ENCODE measurements at places on chromosomes 6 and 20.

DNA sequence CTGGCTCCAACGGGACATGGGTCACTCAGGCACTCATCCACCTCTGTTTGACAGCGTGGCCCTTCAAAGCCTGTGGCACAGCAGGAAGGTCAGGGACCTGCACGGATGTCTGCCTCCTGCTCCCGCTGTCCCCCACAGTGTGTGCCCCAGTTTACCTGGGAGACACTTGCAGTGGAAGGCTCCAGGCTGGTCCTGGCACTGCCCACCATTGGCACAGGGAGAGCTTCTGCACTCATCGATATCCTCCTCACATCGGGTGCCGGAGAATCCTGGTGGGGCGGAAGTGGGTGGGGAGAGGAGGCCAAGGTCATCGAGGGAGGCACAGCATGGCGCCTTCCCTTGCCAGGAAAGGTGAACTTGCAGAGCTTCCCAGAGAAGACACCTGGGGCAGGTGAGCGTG is 6.9 kb downstream of the NOTCH4 start:
- DNase-seq = no peak

DNA sequence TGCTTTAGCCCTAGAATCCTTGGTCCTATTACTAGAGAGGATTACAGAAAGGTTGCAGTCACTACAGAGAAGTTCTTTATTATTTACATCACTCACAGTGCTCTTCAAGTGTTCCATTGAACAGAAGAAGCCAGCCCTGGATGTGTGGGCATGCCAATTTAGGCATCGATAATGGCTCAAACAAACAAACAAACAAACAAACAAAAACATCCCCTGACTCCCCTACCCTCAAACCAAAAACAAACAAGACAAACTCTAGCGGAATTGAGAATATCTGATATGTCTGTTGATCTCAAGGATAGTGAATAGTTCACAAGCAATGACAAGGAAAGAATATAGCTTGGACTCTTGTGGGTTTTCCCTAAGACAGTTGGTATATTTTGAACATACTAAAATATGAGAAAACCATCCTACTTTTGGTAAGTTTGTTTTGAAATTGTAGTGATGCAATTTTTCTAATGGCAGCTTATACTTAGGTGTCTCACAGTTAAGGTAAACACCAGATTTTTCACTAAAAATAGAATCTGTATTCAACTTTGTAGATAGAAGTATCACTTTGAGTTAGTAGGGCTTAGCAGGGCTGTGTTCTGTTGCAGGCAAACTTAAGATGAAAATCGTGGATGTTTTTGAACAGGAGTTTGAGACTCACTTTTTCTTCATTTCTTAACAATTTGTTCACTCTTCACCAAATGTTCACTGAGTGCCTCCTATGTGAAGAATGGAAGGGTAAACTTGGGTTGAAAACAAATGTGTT is 92.8 kb upstream of the FAM184A start:
- no peak for DNase-seq

GRCh38 chr6:134147034-134147533 is 94.7 kb upstream of the SLC2A12 start:
- DNase-seq = no peak

GRCh38 chr6:161359618-161359945 is 85.7 kb upstream of the AGPAT4 start:
- DNase-seq = no peak

DNA sequence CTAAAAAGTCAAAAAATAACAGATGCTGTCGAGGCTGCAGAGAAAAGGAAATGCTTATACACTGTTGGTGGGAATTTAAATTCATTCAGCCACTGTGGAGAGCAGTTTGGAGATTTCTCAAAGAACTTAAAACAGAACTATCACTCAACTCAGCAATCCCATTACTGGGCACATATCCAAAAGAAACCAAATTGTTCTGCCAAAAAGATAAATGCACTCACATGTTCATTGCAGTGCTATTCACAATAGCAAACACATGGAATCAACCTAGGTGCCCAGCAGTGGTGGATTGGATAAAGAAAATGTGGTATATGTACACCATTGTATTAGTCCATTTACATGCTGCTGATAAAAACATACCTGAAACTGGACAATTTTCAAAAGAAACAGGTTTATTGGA is 116.0 kb upstream of the VGLL2 start:
- no peak for DNase-seq

DNA sequence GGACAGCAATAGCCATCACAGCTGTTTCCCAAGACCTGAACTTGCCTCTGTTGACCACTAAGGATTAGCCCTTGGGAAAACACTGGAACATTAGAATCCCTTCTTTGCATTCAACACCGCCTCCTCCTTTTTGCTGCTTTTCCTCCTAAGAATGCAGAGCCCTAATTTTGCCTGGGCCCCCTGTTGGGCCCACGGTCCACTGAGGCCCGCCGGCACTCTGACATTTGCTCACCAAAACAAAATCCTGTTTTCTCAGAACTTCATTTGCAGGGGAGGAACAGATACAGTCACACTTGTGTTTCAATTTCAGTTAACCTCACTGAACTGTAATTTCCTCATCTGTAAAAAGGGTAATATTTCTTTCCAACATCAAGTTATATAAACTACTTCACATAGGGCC is 116.0 kb upstream of the JARID2 start:
- DNase-seq = no peak

DNA sequence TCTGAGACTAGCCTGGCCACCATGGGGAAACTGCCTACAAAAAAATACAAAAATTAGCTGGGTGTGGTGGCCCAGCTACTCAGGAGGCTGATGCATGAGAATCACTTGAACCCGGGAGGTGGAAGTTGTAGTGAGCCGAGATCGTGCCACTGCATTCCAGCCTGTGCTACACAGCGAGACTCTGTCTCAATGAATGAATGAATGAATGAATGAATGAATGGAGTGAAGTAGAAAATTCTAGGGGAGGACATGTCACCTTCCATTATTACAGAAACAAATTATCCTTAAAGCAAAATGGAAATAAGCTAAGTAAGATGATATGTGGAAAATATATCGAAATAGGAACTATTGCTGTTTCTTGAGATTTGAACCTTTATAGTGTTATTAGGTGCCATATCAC is 2.9 kb upstream of the PNISR start:
- no peak for DNase-seq

DNA sequence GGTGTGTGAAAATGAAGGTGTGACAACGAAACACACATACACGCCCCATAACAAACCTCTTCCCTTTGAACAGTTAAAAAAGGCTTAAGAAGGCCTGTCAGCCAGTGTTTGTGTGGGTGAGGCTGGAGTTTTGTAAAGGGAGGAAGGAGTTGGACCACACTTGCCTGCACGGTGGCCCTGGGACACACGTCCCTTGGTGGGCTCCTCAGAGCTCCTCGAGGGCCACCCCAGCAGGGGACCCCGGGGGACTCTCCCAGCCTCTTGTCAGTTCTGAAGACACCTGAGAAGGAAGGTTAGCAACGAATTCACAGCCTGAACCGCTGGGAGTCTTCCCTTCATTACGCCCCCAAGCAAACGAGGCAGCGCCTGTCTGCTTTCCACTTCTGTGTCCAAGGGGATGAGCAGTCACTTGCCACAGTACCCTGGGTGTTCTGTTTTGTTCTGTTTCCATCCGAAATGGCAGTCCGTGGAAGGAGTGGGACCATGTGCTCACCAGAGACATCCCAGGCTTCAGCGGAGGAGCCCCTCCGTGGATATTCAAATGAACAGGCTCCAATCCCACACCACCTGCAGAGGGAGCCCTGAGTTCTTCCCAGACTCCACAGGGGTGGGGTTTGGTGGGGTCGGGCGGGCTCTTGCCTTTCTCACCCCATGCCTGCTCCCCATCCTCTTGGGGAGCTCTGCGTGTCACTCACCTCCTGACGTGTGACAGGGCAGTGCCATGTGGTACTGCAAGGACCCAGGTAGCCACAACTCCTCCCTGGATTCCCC is 68.6 kb downstream of the NRN1 start:
- no peak for DNase-seq

- DNase-seq = no peak
Measured at GRCh38 chr6:17865798-17866725, 121.4 kb downstream of the KIF13A start.

DNA sequence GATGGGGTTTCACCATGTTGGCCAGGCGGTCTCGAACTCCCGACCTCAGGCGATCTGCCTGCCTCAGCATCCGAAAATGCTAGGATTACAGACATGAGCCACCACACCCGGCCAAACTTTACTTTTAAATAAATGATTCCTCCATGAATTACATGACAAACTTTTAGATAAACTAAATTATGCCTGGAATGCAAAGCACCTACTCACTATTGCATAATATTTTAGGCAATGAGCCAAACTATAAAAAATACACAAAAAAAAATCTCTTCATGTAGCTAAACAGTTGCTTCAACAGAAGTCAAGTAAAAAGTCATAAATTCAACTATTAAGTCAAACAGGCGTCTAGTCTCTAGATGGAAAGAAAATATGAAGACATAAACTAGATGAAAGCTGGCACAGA is 56.5 kb downstream of the PTPRK start:
- DNase-seq = no peak

GRCh38 chr6:31723245-31723979 is at the start of gene MPIG6B:
Gene MPIG6B, plus strand, starts transcription at chr6:31723373. Its CDS starts 11 bp downstream, at chr6:31723384.
- no peak for DNase-seq

- DNase-seq = no peak
Measured at GRCh38 chr6:16713597-16713996, 47.7 kb downstream of the ATXN1 start.

DNA sequence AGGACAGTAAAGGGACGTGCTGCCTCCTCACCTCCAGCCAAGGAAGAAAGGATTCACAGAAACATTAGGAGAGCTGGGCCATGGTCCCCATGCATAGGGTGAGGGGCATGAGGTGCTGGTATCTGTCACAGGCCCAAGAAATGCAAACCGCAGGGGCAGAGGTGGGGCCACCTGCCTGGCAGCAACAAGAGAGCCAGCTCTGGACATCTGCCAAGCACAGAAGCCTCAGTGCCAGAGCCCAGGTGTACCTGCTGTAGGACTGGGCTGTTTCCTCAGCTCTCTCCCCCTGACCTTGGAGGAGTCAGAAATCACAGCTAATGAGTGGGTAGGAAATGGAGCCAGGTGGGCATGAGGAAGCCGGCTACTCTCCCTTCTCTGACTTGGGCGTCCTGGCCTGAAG is 45.3 kb downstream of the SLC2A12 start:
- no peak for DNase-seq

- no peak for DNase-seq
Measured at GRCh38 chr20:43323592-43323991, 133.9 kb upstream of the PTPRT start.

GRCh38 chr6:74871757-74872156 is 334.1 kb downstream of the COL12A1 start:
- DNase-seq = no peak

DNA sequence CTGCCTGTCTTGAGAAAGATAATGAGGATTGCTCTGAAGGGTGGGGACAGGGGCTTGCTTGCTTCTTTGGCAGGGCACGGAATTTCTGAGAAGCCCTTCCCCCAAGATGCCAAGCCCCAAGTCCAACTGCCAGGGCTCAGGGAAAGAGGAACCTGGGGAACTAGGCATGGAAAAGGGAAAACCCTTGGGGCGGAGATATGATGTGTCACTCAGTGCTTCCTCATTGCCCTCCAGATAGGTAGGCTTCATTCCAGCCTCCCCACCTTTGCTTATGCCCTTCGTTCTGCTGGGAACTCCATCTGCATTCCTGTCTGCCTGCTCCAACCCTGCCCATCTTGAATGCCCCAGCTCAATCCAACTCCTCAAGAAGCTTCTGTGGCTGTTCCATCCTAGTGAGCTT is 61.2 kb downstream of the VEGFA start:
- DNase-seq = no peak

- no peak for DNase-seq
Measured at GRCh38 chr6:5302995-5303622, 41.8 kb downstream of the FARS2 start.

DNA sequence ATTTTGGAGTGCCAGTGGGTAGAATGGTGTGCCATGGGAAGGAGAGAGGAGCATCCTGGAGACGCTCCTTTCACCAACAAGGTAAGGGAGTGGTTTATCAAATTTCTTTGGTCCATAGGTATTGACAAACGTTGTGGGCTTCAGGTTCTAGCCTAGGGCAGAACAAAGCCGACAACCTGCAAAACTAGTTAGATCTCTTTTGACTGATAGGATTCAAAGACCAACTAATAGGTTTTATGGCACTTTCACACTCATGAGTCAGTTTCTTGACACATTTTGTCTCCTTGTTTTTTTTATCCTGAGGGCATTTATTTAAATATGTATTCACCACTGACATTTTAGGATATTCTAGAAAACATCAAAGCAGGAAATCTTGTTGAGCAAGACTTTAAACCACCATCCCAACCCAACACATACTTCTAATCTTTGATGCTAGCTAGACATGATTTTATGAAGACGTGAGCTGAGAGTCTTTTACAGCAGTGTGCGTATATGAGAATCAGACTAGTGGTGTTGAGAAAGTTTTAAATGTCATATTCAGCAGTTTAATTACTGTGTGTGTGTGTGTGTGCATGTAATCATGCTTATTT is 370.4 kb upstream of the HSF2 start:
- no peak for DNase-seq

DNA sequence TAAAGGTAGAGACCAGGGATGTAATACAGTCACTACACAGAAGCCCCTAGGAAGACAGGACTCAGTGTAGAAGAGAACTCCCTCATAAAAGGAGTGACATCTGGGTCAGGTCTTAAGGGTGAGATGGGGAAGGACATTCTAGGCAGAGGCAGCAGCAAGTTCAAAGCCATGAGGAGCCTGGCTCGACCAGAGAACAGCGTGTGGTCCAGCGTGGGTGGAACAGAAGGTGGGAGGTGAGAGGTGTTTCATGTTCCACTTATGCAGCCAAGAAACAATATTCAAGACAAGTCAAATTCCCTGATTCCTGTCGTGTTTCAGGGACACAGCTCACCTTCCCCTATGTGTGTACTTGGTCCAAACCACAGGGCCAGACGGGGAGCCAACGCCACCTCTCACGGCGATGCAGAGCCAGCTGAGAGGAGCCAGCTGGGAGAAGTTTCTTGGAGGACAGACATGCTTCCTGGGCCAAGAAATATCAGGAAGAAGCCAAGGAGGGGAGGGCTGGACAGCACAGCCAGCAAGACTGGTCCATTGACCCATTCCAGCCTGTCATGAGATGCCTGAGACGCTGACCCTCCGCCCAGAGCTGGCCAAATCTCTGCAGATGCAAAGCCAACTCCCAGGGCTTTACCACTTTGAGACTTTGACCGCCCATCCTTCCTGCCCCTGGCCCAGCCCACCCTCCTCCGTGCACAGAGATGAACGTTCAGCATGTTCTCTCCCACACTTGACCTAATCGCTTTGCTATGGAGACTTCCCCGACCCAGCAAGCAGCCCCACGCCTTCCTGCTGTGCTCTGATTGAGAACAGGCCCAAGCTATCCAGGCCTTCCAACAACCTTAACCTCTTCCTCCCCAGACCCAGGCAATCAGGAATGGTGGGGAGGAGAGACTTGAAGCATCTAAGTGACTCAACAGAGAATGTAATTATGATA is 113.8 kb downstream of the PRND start:
- DNase-seq = no peak

- DNase-seq = no peak
Measured at GRCh38 chr20:56885521-56885920, 256.4 kb downstream of the TFAP2C start.

- no peak for DNase-seq
Measured at GRCh38 chr20:57433657-57434389, 42.6 kb downstream of the RBM38 start.
